Activated CD4-positive, CD25-positive, alpha-beta regulatory T cell (primary cell): ENCODE measurements at places on chromosomes 1 and 21.

GRCh38 chr21:28699596-28700259 lies 292.9 kb downstream of the LTN1 start:
- no peak for DNase-seq

DNA sequence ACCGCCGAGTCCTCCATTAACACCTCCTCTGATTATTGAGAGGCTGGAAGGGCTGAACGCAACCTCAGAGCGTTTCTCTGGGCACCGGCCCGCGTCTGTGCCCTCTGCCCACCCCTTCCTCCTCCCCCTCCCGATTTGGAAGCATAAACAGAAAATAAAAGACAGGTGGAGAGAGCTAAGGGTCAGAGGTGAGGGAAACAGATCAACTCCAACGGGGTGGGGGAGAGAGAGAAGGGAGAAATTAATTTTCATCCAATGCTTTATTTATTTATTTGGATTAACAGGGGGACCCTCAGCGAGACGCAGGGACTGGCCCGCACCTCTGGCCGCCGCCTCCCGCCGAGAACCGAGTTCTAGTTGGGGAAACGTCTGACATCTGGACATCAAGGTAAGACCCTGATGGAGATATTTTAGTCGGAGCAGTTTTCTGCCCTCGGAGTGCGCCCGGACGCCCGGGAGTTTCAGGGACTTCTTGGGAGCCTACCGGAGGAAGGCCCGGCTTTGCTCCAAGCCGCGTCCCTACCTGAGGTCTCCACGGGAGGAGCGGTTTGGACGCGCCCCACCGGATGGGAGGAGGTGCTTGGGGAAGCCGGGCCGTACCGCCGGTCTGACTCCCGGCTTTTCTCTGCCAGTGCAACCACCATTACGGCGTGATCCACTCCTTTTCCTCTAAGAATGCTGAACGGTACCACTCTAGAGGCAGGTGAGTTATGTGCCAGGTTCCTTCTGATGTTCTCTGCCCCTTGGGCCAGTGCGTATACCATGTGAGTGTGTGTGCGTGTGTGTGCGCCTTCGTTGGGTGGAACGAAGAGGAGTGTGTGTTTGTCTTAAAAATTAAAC lies 5.1 kb upstream of the LHX9 start:
- DNase-seq, result no peak

DNA sequence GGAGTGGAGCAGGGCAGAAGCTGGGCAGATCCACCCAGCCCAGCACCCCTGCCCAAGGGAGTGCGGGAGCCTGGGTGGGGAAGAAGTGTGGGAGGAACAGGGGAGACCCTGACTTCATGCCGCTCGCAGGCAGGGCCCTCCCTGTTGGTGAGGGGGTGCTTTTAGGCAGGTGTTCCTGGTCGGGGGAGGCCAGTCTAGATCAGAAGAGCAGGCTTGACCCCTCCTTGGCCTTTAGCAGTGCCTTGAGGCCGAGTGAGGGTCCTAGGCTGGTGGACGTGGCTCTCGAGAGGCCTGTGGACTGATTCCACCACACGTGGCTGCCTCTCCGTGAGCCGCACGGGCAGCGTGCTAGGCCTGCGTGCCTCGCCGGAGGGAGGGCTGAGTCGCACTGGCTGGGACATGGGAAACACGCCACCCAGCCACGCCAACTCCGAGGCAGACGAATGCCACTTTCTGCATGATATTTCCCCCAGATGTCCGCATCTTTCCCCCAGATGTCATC lies 19.4 kb upstream of the COL18A1 start:
- no peak for DNase-seq

DNA sequence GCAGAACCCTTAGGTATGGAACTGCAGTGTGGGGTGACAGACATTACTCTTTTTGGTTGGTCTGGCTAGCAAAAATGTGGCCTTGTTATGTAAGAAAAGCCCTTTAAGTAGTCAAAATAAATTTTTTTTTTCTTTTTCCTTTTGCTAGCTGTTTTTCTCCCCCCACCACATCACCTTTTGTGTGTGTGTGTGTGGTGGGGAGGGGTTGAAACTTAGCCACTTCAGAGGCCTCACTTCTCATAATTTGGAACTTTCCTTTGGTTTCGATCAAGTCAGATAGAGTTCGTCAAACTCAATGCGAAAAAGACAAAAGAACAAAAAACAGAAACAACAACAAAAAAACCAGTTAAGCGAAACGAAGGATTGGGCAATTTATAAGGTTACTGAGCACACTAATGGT lies 1.9 kb upstream of the PRMT2 start:
- no peak for DNase-seq

GRCh38 chr1:85379203-85380136 lies 85.5 kb downstream of the DDAH1 start:
- DNase-seq, result no peak

- peak; percentile 4 for DNase-seq
These were observed 89.3 kb upstream of the EDEM3 start for GRCh38 chr1:184843732-184844495.
